ENCODE measurements at places on chromosomes 11 and 22.

GRCh38 chr22:49838771-49839717 lies 11.4 kb upstream of the BRD1 start:
- no peak for DNase-seq

DNA sequence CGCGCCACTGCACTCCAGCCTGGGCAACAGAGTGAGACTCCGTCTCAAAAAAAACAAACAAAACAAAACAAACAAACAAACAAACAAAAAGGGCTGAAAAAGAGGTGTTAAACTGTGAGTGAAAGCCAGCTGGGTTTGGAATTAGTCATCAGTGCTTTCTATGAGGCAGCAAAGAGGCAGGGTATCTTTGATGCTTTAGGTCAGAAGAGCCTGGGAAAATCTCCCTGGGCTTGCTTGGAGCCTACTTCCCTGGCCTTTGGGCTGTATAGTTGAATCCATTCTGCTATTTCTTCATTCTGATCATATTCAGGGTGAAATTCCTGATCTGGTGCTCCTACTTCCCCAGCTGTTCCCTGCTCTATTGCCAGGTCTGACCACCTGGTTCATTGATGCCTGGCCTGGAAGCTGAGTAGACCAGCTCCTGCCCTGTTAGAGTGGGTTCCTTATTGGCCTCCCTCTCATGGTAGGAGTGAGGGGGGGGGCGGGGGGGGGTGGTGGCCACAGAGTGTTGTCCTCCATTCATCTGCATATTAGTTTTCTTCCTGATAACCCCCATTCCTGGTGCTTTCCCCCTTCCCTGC lies 65.6 kb downstream of the INSC start:
- DNase-seq, result no peak

- no peak for DNase-seq
Measured at GRCh38 chr11:128695539-128696221, 1.8 kb downstream of the FLI1 start.

- no peak for DNase-seq
Measured at GRCh38 chr11:12079726-12080556, 30.4 kb upstream of the MICAL2 start.

GRCh38 chr22:17152340-17152739 lies 6.7 kb downstream of the HDHD5 start:
- DNase-seq, result no peak

Measured in NCI-H146 (cell line).